ENCODE measurements at places on chromosomes 11 and 22. TPM values are rescaled to one million over a fixed set of nuclear protein-coding genes. Genes with fewer than 3 reads are reported as not detected.

The MEI1 gene
- 1.2 TPM for total RNA-seq

The BEST1 gene
- 1.3 TPM for total RNA-seq

The NOX4 gene
- 1.3 TPM for total RNA-seq

The APOBEC3A gene
- total RNA-seq = not detected

The TMA7B gene
- total RNA-seq = not detected

The SYT13 gene
- 0.03 TPM for total RNA-seq

The GRIK4 gene
- 0.67 TPM for total RNA-seq

The FAM227A gene
- 1.9 TPM for total RNA-seq

The RANGAP1 gene
- 123 TPM for total RNA-seq

The MIOX gene
- not detected for total RNA-seq

The GAL3ST3 gene
- total RNA-seq = not detected

The EIF3F gene
- 345 TPM for total RNA-seq

The HEPN1 gene
- total RNA-seq = not detected

The OR2AG1 gene
- not detected for total RNA-seq

The DGCR8 gene
- 22.8 TPM for total RNA-seq

The CYTH4 gene
- 4.1 TPM for total RNA-seq

The HBG2 gene
- total RNA-seq = not detected

The TSSK2 gene
- total RNA-seq = not detected

The SEC14L3 gene
- not detected for total RNA-seq

The CABP4 gene
- total RNA-seq = 0.11 TPM

The RASD2 gene
- total RNA-seq = 3.2 TPM

The INPPL1 gene
- 36.2 TPM for total RNA-seq

The TOMM22 gene
- 24.8 TPM for total RNA-seq

The HSPB2 gene
- not detected for total RNA-seq

The ST14 gene
- 107 TPM for total RNA-seq

The CCDC188 gene
- 0.16 TPM for total RNA-seq

The WNT11 gene
- 5.7 TPM for total RNA-seq

Data from lower leg skin (tissue), 4 donors.